ENCODE measurements at places on chromosomes 12 and 14. TPM values are rescaled to one million over a fixed set of nuclear protein-coding genes. Genes with fewer than 3 reads are reported as not detected.

Gene VWF
- 55.2 TPM for total RNA-seq

Gene IL31
- not detected for total RNA-seq

Gene TGFB3
- 11.0 TPM for total RNA-seq

Gene BDKRB1
- total RNA-seq: 0.94 TPM

Gene DAAM1
- 46.3 TPM for total RNA-seq

Gene KRT5
- total RNA-seq: not detected

Gene ATL1
- total RNA-seq: 5.4 TPM

Gene TROAP
- 2.6 TPM for total RNA-seq

Data from thyroid gland (tissue), 4 donors.